ENCODE measurements at places on chromosomes 11 and 22. TPM values are rescaled to one million over a fixed set of nuclear protein-coding genes. Genes with fewer than 3 reads are reported as not detected.

MS4A1 gene
- not detected for total RNA-seq

C22orf42 gene
- not detected for total RNA-seq

ANGPTL5 gene
- total RNA-seq, result 0.14 TPM

RFPL1 gene
- not detected for total RNA-seq

SCO2 gene
- 3.9 TPM for total RNA-seq

LRP5 gene
- 55.0 TPM for total RNA-seq

PNPLA5 gene
- 0.06 TPM for total RNA-seq

GTPBP1 gene
- total RNA-seq, result 8.1 TPM

PGA5 gene
- not detected for total RNA-seq

ZP1 gene
- total RNA-seq, result 0.10 TPM

All from A549 treated with AZD2906 at 1 μM for 4 hours (cell line).